ENCODE measurements at places on chromosomes 4 and X.
A peak's percentile ranks its signal among the peaks of the same experiment; 100 is the strongest.

- no peak for DNase-seq
Observed at GRCh38 chr4:150714462-150715438, 132.8 kb downstream of the MAB21L2 start.

DNA sequence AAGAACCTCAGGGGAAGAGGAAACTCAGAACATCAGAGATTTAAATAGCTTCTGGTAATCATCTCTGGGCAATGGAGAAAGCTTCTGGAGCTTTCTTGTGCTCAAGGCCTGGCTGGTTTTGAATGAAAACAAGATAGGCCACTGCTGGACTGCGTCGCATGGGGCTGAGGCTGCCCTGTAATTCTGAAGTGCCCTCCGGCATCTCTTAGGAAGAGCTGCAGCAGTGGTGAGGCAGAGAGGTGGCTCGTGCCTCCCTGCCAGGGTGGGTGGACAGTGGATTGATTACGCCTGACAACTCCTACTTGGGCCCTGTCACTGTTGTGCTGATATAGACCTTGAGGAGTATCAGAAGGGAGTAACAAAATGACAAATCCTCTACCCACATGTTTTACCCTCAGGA is 279.7 kb downstream of the NR3C2 start:
- DNase-seq = no peak

DNA sequence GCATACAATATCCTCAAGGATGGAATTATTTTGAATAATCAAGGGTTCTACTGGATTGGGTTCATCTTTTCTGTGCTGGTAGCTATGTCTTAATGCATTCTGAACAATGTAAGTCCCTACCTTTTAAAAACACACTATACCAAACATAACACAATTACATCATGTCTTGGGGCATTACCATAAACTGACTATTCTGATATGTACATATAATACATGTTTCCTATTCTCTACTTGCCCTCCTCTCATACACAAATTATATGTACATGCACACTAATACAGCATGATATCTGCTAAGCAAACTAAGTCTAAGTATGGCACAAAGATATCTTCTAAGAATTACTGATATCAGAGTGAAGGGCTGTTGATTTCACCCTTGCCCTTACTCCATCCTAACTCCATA is 147.1 kb downstream of the PRDM5 start:
- no peak for DNase-seq

GRCh38 chrX:1462596-1463251 is 10.0 kb upstream of the ASMTL start:
- peak; percentile 79 for DNase-seq

GRCh38 chr4:22596409-22596808 is 80.5 kb upstream of the ADGRA3 start:
- no peak for DNase-seq

- no peak for DNase-seq
Observed at GRCh38 chr4:110982486-110982885, 359.6 kb upstream of the PITX2 start.

DNA sequence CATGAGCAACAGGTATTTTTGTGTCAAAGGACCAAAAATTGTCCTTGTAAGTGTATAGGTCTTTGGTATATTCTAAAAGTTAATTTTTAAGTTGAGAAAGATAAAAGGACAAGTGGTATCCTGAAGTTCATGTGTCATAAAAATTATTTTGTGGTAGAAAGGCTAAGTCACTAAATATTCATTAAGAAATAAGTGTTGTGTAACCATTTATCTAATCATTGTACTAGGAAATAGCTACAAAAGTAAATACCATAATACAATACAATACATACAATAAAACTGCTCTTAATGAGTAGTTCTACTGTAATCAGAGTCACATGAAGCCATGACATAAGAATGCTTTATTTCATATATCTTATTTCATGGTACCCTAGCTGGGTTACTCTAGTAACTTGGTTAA is 82.5 kb upstream of the ATOH1 start:
- no peak for DNase-seq

DNA sequence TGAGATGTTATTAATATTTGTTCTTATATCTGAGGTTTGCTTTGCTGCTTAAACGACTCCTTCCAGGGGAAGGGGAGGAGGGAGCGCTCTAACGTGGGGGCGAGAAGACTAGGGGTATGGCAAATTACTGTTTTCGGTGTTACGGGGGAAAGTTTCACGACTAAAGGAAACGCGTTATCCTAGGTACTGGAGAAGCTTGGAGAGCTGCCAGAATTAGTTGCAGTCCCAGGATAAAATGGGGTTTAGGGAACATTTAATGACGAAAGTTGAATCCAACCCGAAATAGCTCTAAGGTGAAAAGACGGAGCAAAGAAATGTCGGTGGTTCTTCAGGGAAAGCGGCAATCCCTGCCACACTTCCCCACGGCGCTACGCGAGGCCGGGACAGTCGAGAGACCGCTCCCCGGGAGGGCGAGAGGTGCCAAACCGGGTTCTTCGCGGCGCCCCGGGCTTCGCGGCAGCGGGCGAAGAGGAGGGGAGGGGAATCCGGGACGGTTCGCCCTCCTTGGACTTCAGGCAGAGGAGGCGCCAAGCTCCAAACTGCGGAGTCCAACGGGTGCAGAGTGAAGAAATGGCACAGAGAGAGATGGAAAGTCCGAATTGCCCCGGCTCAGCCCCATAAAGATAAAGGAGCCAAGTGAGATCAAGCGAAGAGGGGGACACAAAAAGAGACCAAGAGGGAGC is 724 bp downstream of the THOC2 start:
- DNase-seq = no peak

DNA sequence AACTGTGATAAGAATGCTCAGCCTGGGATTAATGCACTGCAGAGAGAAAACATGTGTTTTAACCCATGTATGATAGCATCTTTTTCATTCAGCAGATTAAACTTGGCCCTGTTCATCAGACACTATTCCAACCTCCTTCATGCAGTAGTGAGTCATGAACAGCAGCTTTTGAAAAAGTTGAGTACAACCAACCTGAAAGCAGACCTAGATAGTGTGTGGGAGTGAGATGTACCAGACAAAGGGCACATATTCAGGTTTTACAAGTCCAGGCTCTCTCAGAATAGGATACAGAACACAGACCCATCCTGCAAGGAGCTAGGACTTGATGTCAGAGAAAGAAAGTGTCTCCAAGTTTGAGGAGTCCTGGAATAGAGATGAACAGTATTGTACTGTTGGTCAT is 237.3 kb upstream of the STS start:
- no peak for DNase-seq

DNA sequence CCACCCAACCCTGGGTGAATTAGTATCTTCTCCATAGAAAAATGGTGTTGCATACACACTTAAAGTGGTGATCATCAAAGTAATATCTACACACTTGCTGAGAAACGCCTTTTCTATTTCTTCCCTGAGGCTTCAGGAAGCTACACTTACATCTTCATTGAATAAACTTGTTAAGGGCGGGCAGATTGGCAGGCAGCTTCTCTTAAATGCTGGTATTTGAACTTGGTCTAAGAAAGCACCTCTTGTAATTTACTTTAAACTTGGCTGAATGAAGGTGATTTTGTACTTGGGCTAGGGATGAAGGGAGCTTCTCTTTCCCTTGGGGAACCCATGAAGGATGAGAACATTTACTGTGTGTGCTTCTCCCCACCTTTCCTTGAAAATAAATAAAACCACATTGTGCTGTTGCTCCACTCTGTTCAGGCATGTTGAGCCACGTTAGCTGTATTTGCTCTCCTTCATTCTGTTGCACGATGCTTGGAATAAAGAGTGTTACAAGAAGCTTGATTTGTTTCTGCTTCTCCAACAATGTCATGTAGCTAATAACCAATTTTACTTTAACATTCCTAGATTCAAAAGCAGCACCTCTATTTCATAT is 430.1 kb downstream of the ANKRD50 start:
- no peak for DNase-seq

DNA sequence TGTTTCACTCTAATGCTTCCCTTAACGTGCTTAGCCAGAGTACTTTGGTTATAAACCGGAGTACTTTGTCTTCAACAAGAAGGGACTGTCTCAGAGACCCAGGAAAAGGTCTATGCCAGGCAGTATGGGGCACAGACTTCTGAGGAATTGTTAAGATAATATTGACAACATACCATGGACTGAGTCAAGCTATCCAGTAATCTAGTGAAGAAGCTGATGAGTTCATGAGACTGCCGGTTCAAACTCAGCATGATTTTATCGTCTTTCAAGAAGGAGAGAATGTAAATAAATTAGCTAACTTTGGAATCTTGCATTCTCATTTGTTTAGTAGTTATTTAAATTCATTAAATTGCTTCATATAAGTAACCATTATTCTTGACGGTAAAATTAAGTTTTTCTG is 546.1 kb downstream of the PPP4R3C start:
- DNase-seq = no peak

DNA sequence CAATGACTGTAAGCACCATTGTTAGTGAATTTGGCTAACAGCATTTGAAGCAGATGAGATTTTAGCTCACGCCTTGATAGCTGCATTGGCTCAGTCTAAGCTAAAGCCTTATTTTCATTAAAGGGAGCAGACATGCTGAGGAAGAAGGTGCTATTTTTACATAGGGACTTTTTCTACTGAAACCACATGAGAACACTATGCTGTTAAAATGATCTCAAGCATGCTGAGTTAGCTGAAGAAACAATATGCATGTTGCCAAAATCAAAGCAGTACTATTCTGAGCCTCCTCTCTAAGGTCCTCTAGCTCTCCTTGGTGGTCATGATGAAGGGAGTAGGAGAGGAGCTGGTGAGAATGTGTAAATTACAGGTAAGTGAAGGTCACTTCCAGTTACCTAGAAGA is 134.4 kb upstream of the JADE1 start:
- no peak for DNase-seq

- no peak for DNase-seq
Observed at GRCh38 chr4:173859091-173859713, 329.2 kb upstream of the HAND2 start.

GRCh38 chr4:159250751-159251325 is 148.0 kb downstream of the RAPGEF2 start:
- no peak for DNase-seq

- DNase-seq = no peak
Observed at GRCh38 chr4:7663075-7663541, 228.4 kb upstream of the PSAPL1 start.

GRCh38 chr4:7987148-7987989 is 47.7 kb upstream of the AFAP1 start:
- peak; percentile 44 for DNase-seq

DNA sequence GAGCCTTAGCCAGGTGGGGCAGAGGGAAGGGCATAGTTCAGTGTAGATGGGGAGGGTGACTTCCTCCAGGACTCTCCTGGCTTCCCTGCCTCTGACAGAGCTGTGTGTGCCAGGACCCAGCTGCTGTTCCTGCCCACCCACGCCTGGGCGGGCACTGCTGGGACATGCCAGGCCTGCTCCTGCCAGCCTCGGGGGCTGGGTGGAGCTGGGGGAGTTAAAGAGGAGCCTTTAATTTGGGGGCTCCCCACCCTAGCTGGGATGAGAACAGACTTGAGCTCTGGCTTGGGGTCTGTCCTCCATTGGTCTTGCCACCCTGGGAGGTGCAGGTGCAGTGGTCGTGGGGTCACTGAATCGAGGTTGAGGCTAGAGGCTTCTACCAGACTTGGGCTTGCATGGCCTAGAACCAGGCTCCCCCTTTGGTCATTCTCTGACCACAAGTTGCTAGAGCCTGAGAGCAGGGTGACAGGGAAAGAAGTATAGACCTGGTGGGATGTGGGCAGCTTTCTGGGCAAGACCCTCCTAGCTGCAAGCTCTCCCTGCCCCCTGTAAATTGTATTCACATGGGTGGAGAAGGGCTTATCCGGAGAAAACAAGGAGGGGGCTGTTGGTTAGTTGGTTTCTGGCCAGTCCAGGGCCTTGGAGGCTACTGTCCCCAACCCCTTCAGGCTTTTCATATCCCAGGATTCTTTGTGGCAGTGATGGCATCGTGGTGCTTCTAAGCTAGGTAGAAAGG is 5.7 kb downstream of the EFNB1 start:
- no peak for DNase-seq

- DNase-seq = peak; percentile 11
Observed at GRCh38 chrX:17689971-17690409, 47.3 kb upstream of the SCML1 start.

DNA sequence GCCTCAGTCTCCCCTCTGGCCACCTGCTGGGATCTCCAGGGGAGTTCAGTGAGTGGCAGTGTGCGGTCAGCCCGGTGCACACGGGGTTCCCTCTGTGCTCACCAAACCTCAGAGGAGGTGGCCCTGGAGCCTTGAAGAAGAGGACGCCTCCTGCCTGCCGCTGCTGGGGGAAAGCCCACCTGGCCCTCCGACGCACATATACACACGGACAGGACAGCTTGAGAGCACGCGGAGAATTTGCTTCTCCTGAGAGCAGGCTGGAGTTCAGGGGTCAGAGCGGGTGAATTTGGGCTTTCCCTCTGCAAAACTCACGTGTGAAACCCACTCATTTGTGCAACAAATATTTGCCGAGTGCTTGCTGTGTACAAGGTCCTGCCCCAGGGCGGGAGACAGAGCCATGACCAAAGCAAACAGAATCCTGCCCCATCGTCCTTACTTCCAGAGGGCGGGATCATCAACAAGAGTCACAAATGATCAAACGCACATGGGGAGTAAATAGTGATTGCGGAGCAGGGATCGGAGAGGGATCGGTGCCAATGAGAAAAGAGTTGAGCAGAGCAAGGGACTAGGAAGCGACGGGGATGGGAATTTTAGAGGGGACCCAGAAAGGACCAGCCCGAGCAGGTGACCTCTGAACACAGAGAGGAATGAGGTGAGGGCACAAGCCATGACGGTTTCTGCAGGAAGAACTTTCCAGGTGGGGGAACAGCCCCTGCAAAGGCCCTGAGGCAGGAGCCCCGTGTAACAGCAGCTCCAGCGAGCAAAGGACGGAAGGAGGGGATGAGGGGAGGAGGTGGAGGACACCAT is 17.6 kb downstream of the BLOC1S4 start:
- DNase-seq = no peak

GRCh38 chr4:91527056-91527455 is 776.7 kb upstream of the GRID2 start:
- DNase-seq = no peak

GRCh38 chr4:3212391-3213105 is 36.4 kb upstream of the MSANTD1 start:
- DNase-seq = no peak

DNA sequence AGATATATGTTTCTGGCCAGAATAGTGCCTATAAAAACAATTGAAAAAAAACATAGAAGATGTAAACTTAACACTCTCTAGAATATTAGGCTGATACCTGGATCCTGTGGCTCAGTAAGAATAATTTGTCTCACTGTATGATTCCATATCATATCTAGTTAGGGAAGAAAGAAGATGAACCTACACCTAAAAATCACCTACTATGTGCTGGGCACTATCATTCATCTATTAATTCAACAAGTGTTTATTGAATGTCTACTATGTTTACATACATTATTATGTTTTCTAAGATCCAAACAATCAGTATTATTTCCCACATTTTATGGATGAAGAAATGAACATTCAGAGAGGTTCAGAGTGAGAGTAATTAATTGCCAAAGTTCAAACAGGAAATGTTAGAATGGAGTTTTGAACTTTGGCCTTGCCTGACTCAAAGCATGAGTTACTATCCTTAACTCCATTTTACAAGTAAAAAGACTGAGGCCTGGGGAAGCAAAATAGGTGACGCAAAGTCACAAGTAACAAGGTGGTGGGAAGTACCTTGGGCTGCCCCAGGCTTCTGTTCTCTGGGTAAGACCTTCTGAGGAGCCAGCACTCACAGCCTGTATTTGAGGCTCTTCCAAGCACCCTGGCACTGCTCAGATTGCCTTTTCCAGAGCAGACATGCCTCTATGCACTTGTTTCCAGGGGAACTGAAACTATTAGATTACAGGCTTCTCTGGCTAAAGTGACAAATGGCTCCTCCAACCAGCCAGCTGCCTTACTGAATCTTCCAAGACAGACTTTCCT is 111.1 kb upstream of the ACSL4 start:
- no peak for DNase-seq

All from stimulated activated CD8-positive, alpha-beta memory T cell treated with anti-CD3 and anti-CD28 coated beads, Interleukin-7, amount 100 ng/mL, for 48 hours (primary cell).